ENCODE measurements at places on chromosomes 13 and 19.

DNA sequence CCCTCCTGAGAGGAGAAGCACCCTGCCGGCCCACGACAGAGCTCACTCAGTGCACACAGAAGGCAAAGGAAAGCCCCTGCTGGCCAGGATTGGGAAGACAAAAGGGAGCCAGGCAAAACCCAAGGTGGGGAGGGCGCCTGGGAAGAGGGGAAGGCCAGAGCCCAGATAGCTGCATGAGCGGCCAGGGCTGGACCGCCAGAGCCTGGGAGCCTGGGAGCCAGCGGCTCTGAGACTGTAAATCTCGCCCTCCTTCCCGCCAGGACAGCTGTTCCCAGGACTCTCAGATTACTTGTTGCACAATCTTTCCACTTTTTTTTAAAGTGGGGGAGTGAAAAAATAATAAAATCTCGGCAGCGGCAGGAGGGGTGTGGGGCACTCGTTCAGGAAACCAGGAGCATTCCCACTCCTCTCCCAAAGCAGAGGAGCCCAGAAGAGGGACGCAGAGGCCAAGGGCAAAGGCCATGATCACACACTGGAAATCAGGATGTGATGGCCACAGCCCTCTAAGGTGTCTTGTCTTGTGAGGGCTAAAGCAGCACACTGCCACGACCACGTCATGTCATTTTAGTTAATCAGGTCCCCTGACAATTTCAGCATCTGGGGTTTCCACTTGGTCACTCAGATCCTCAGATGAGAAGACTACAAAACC is 19.6 kb upstream of the EPHX3 start:
- no peak for DNase-seq

GRCh38 chr19:35153701-35154524 is 622 bp upstream of the FXYD5 start:
- no peak for DNase-seq

GRCh38 chr13:90757127-90757680 is 590.3 kb upstream of the MIR17HG start:
- no peak for DNase-seq

GRCh38 chr19:279656-280055 is 11.5 kb downstream of the PLPP2 start:
- DNase-seq, result no peak

- no peak for DNase-seq
Observed at GRCh38 chr19:17210296-17210695, 4.9 kb upstream of the USE1 start.

GRCh38 chr19:19120308-19121231 is 17.7 kb downstream of the TMEM161A start:
- no peak for DNase-seq

- DNase-seq, result no peak
Observed at GRCh38 chr13:50149214-50149613, 134.0 kb downstream of the KCNRG start.

DNA sequence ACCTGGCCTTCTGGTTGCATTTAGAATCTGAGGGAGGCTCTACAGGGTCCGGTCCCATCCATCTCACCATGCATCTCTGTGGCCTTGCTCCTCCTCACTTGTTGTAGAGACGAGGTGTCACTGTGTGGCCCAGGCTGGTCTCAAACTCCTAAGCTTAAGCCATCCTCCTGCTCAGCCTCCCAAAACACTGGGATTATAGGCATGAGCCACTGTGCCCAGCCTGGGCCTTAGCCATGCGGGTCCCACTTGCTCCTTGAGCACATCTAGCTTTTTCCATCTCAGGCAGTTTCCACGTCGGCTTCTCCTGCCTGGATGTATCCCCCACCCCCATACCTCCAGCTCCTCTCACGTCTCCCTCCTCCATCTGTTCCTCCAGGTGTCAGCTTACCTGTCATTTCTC is 9.8 kb downstream of the ELSPBP1 start:
- DNase-seq, result no peak

DNA sequence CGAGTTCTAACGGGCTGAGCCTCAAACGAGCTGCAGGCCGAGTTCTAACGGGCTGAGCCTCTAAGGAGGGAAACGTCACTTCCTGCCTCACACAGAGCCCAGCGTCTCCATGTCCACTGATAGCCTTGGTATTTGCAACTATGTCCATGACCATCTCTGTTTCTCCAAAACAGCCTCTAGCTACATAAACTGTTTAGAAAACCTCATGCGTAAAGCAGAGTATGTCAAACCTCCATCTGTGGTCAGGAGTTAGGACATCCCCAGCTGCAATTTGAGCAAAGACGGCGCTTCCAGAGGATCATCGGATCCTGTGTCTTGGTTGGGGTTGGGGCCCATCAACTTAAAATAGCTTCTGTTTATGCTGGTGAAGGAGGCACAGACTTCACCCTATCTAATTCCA is 20.8 kb downstream of the RASA3 start:
- DNase-seq, result no peak

DNA sequence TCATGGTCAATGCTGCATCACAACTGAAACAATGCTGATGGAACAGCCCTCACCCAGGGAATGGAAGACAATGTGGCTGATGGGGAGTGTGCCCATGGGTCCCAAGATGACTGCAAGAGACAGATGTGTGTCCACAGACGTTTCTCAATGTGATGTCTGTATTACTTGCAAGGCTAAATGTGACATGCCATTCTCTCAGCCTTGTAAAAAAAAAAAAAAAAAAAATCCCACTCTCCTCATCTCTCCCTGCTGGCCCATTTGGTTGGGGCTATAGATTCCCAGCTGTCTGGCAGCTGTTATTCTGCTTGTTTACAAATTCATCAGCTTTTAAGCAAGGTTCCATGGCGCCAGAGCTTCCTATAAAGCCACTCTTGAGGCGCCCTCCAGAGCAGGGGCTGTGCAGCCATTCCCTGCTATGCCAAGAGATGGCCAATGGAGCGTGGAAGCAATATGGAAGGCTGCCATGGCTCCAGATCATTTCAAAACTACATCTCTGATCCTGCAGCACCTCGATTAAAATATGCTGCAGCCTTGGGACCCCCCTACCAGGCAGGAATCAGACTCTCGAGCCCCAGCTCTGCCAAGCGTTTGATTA is 294.8 kb downstream of the FOXO1 start:
- DNase-seq, result no peak

- no peak for DNase-seq
Observed at GRCh38 chr13:55869648-55870047, 1271.1 kb upstream of the PRR20A start.

GRCh38 chr13:98384739-98385138 is 192.2 kb downstream of the STK24 start:
- DNase-seq, result no peak

DNA sequence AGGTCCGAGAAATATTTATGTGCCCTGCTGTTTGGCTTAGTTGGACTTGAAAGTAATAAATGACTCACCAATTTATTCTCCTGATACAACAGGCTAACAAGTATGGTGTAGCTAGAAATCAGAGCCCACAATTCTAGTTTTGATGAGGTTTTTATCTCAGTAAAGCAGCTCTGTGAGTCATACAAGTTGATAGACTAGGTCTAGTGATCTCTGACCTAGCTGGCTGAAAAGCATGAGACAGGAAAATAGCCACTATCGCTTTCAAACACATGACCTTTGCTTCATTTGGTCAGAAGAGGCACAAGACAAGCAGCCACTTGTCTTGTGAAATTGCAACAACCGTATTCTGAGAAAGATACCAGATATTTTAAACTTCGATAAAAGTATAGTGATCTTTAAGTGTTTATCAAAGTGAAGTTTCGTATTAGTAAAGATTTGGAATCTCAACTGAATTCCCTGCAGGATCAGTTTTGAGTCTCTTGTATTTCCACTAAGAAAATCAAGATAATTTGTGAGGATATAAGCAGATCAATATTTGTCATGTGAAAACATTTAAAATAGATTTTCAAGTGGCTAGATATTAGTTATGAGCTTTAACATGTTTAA is 126.7 kb downstream of the MAB21L1 start:
- no peak for DNase-seq

GRCh38 chr13:77909827-77910226 is 8.8 kb downstream of the EDNRB start:
- no peak for DNase-seq

DNA sequence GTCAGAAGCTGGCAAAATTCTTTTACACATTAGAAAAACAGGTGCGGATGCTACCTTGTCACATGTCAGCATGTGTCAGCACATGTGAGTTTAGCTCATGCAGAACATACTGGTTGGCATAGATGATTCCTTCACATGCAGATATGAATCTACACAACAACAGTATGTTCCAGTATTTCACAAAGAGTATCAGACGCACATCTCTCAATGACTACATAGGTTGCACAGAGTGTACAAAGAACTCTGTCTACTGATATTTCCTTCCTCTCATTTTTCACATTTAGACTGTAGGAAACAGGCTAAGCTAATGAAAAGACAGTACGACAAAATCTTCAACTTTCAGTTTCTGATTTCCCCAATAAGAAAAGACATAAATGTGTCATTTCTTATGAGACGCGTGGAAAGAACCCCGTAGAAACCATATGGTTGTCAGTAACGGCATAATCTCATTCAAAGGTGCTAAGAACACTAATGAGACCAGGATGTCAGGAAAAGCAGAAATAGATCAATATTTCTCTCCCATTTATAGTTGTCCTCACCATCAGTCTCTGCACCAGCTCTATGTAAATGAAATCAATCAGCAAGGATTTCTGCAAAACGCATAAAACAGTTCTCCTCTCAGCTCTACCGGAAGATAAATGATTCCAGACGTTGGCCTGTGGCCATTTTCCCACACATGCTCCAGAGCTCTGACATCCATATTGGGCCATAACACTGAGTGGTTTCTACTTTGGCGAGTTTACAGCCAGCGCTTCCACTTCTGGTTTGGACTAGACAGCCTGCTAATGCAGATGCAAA is 81.2 kb downstream of the STARD13 start:
- DNase-seq, result no peak

DNA sequence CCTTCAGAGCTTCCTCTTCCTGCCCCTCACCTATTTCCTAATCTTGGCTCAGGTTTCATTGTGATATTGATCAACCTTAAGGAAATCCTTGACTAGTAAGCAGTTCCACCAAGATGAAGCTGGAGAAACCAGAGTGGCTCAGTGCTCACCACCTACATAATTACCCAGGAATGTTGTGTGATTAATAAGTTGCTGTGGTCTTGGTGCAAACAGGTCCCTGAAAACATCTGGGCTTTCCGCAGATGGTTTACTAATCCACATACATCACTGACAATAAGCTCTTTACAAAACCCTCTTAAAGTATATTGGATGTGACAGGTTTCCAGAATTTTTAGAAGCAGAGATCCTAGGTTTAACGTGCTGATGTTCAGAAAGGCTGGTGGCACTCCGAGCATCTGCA is 8.6 kb upstream of the SERP2 start:
- DNase-seq, result no peak

DNA sequence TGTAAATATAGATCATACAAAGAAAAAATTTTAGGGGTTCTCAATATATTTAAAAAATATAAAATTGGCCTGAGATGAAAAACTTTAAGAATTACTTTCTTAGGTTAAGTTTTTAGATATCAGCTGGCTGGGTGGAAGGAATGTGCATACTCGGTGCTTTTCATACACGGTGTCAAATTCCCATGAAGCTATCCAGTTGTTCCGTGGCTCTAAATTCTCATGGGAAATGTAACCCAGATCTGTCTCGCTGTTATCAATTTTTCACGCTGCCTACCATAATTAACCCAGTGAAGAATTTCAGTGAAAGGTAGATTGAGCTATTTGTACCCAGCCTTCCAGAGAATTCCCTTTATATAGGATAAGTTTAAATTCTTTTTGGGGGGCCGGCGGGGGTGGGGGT is 11.6 kb upstream of the ZNF835 start:
- DNase-seq, result no peak

GRCh38 chr19:15964231-15964630 is 15.4 kb downstream of the OR10H4 start:
- no peak for DNase-seq

DNA sequence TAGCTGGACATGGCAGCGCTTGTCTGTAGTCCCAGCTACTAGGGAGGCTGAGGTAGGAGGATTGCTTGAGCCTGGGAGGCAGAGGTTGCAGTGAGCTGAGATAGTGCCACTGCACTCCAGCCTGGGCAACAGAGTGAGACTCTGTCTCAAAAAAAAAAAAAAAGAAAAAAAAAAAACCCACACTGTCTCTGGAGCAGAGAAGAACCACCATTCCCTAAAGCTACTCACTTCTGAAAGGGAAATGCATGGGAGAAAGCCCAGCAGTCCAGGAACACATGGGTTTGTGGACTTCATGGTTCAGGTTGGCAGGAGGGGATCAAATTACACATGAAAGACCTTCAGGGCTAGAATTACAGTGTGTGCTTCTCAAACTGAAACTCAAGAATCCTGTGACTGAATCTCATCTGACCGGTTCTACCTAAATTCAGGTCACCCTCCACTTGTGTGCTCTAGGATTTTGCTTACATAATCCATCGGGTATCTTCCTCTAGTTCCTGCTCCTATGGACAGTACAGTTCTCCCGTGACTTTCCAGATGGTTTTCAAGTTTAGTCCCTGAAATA is 30.2 kb upstream of the CPB2 start:
- DNase-seq, result no peak

GRCh38 chr13:46121033-46121432 is 16.2 kb upstream of the CPB2 start:
- DNase-seq, result no peak

DNA sequence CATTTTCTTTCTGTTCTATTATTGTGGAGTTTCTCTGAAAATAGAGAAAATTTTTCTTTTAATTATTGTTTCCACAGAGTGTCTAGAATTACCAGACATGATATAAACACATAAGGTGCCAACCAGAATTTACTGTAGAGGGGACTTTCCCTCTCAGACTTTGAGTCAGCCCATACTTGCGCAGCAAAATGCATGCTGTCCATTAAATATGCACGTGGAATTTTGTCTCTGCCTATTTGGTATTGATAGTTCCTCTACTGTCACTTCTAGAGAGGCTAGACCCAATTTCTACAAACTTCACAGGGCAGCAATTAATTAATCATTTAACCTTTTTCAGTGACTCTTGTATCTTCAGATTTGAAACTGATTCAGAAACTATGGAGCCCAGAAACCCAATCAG is 8.9 kb downstream of the ZNF93 start:
- no peak for DNase-seq

GRCh38 chr19:13985771-13986347 is 20.3 kb downstream of the RFX1 start:
- DNase-seq, result no peak

- no peak for DNase-seq
Observed at GRCh38 chr19:2123682-2124387, 27.1 kb downstream of the IZUMO4 start.

- no peak for DNase-seq
Observed at GRCh38 chr13:77833331-77833863, 85.2 kb downstream of the EDNRB start.

DNA sequence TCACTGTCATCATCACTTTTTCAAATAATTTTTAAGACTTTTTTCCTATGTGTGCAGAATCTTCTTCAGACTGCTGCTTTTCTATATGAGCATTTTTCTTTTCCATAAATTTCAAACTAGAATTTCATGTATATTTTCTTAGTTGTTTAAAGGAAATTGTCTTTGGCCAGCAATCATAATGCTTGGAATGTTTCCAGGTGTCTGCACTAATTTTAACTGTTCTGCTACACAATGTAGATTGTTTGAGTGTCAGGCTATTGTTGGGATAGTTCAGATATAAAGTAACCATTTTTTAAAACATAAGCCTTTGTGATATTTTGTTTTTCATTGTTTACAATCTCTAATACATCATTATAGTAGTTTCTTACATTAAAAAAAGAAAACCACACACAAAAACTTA is 1418.5 kb downstream of the EFNB2 start:
- DNase-seq, result no peak

- DNase-seq, result no peak
Observed at GRCh38 chr13:106599875-106600797, 32.2 kb upstream of the ARGLU1 start.

All from nucleus accumbens (tissue), 56 donors.